ENCODE measurements at places on chromosomes 11 and 22.

- no peaks in the 10 kb centered on the region for H3K27me3 ChIP-seq
- H3K36me3 ChIP-seq = no peaks in the 10 kb centered on the region
- DNase-seq = peak; percentile 68
- peak overlapping the region; percentile 80 for H3K27ac ChIP-seq
- no peak overlapping the region for H3K4me3 ChIP-seq
- peaks cover 10% of the 10 kb centered on the region for H3K4me1 ChIP-seq
Measured at GRCh38 chr22:21816787-21817496, 50.5 kb downstream of the MAPK1 start.

DNA sequence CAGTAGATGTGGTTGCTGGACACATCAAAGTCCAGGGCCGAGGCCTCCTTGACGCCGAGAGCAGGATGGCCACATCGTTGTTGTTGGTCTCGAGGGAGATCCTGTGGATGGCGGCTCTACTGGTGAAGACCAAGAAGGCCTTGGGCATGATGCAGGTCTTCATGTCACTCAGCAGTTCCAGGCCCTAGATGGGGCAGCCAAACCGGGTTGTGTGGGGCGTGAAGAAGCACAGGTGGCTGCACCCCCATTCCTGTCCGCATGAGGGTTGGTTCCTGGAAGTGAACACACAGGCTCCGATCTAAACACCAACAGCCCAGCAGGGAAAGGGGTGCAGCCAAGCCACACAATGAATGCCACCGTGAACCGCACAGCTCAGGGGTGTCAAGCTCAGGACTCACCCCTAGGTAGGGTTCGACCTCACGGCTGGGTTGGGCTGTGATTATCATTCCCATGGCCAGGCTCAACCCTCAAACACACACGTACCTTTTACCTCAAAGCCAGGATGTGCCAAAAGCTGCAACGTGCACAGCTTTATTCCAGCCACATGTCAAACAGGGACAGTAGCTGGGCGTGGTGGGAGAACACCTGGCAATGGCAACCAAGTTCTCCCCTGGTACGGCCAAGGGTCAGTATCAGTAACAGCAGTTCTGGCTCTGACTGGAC is 132.3 kb downstream of the CRYBB2 start:
- H3K27me3 ChIP-seq = no peaks in the 10 kb centered on the region
- H3K27ac ChIP-seq = no peak overlapping the region
- H3K4me1 ChIP-seq = no peaks in the 10 kb centered on the region
- no peak overlapping the region for H3K4me3 ChIP-seq
- no peaks in the 10 kb centered on the region for H3K36me3 ChIP-seq
- DNase-seq = no peak

DNA sequence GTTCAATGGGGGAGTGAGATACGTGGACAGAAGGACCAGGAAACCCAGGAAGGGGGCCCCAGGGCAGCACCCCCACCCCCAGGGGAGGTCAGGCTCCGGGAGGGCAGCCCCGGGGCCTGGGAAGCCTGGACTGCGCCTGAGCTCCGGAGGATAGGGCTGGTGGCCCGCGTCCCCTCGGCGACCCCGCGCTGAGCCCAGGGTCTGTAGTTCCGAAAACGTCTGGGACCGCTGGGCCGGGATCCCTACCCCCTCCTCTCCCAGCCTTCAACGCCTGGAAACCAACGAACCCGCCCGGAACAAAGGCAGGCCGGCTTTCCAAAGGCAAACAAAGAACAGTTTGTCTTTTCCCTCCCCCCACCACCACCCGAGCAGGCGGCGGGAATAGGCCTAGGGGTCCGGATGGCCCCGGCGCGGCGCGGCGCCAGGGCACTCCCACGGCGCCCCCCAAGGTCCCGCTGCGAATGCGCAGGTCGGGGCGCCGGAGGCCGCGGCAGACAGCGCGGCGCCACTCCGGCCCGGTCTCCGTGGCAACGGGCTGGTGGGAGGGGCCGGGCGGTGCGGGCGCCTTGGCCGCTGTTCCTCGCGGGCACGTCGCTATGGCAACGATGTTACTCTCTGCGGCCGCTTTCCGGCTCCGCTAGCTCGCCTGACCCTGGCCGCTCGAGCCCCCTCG is 58.5 kb downstream of the IGLL1 start:
- no peaks in the 10 kb centered on the region for H3K36me3 ChIP-seq
- peaks cover 26% of the 10 kb centered on the region for H3K27me3 ChIP-seq
- peak overlapping the region; percentile 37 for H3K4me3 ChIP-seq
- H3K27ac ChIP-seq = peak overlapping the region; percentile 80
- H3K4me1 ChIP-seq = peaks cover 73% of the 10 kb centered on the region

GRCh38 chr22:46828323-46828900 is 66.0 kb downstream of the TBC1D22A start:
- no peak overlapping the region for H3K4me3 ChIP-seq
- no peak for DNase-seq
- peaks cover 18% of the 10 kb centered on the region for H3K4me1 ChIP-seq
- H3K27me3 ChIP-seq = no peaks in the 10 kb centered on the region

DNA sequence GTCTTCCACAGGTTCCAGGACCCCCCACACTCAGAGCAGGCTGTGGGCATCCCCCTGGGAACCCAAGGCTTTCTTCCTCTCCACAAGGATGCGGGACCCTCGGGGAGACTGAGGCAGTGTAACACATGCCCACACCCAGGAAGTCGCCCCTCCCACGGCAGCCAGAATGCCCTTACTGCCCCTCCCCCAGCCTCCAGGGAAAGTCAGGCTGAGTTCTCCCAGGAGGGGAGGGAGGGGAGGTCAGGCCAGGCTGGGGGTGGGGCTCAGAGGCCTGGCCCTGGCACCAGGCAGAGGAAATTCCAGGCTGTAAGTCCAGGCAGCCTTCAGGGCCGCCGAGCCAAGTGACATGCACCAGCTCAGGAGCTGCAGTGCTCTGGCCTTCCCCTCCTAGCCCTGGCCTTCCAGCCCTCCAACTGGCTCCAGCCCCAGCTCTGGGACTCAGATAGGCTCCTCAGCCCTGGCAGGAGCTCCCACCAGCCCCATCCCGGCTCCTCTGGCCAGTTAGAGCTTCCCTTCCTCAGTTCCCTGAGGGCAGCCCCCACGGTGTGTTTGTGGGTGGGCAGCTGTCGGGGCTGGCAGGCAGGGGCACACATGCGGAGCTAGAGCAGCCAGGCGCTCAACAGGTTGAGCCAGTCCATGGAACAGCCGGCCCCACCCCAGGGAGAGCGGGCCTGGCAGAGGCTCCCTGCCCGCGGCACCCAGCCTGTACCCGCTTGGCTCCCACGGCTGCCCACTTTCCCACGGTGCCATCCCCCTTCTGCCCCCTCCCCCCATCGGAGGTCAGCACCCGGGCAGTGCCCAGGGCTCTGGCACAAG is 3.6 kb downstream of the BCL9L start:
- H3K27ac ChIP-seq = peak overlapping the region; percentile 61
- H3K4me3 ChIP-seq = peak overlapping the region; percentile 90
- H3K4me1 ChIP-seq = peaks cover 54% of the 10 kb centered on the region

DNA sequence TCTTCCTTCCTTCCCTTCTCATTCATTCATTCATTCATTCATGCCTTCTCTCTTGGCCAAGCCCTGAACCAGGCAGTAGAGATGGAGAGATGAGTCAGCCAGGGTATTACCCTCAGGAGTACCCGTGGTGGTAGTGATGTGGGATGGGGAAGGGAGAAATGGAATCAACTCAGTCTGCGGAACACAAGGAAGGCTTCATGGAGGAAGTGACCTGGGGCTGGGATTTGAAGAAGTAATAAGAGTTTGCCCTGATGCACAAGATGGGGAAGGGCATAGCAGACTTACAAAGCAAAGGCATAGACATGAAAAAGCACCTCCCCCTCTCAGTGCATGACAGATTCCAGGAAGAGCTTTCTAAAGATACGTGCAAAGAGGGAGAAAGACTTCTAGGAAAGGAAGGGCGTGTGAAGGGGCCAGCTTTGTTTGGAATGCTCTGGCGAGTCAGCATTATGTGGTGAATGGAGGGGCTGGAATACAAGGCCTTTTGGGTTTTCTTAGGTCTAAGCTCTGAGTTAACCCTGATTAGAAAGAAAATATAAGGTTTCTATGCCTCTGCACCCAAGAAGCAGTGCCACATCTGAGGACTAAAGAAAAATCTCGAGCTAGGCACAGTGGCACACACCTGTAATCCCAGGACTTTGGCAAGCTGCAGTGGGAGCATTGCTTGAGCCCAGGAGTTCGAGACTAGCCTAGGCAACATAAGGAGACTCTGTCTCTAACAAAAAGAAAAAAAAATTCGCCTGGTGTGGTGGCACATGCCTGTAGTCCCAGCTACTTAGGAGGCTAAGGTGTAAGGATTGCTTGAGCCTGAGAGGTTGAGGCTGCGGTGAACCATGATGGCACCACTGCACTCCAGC is 36.4 kb upstream of the ACER3 start:
- no peak overlapping the region for H3K27ac ChIP-seq
- no peaks in the 10 kb centered on the region for H3K36me3 ChIP-seq
- H3K27me3 ChIP-seq = no peaks in the 10 kb centered on the region
- no peak for DNase-seq
- H3K4me3 ChIP-seq = no peak overlapping the region
- H3K4me1 ChIP-seq = no peaks in the 10 kb centered on the region

DNA sequence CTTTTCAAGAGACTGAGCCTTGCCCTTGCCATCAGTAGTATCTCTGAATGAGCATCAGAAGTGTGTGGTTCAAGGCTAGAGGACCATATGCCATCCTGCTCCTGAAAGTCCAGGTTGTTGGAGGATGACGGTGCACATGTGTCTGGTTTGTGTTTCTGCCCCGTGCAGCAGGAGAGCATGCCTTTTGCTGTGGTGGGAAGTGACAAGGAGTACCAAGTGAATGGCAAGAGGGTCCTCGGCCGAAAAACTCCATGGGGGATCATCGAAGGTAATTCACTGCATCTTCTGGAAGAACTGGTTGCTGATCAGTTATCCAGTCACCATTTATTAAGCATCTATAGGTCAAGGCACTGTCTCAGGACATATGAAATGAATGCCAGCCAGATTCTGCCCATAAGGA is 6.1 kb upstream of the WBP2NL start:
- H3K4me1 ChIP-seq = no peaks in the 10 kb centered on the region
- H3K36me3 ChIP-seq = no peaks in the 10 kb centered on the region
- DNase-seq = no peak
- no peak overlapping the region for H3K27ac ChIP-seq
- no peaks in the 10 kb centered on the region for H3K27me3 ChIP-seq

GRCh38 chr11:120511116-120511819 is at the start of gene GRIK4:
GRIK4 (plus strand) TSS chr11:120511748; CDS start chr11:120660319, 148,571 bp downstream.
- no peaks in the 10 kb centered on the region for H3K4me1 ChIP-seq
- H3K36me3 ChIP-seq = no peaks in the 10 kb centered on the region
- DNase-seq = peak; percentile 26
- no peak within 1 kb of the TSS for H3K4me3 ChIP-seq
- peaks cover 28% of the 10 kb centered on the region for H3K27me3 ChIP-seq
- H3K27ac ChIP-seq = no peak within 1 kb of the TSS

- H3K36me3 ChIP-seq = no peaks in the 10 kb centered on the region
- DNase-seq = no peak
- no peak overlapping the region for H3K4me3 ChIP-seq
- H3K4me1 ChIP-seq = no peaks in the 10 kb centered on the region
- H3K27ac ChIP-seq = no peak overlapping the region
Measured at GRCh38 chr11:8127447-8127846, 41.4 kb downstream of the RIC3 start.

Measured in thymus (tissue), 14 donors.